ENCODE measurements at places on chromosomes 4 and X.

DNA sequence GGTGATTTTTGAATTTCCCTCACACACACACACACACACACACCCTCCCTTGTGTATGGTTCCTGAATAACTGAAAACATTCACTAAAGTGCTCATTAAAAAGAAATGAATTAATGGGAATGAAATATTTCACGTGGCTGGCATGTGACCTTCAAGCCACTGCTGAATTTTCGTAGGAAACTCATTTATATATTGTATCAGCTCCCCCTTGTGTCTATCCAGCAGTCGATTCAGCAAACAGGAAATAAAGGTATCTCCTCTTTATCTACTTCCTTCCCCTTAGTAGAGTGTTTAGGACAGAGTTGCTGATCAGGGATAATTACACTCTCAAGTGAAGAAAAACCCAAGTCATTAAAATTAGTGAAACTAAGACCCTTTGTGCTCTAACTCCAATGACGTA lies 912.6 kb upstream of the LCORL start:
- peak; percentile 3 for DNase-seq

DNA sequence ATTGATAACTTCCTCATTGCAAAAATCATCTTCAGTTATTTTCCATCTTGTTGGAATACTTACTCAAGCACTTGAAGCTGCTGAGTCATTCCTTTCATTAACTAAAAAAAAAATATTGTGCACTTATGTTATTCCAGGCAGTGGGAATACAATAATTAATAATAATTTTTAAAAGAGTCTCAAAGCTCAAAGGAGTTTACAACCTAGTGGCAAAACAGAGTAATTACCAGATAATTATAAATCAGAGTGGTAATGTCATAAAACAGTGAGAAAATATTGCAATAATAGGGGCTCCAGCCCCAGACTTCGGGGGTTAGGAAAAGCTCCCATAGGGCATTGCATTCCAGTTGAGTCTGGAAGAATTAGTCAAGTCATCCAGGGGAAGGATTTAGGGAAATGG lies 79.6 kb downstream of the DDX53 start:
- DNase-seq = no peak

DNA sequence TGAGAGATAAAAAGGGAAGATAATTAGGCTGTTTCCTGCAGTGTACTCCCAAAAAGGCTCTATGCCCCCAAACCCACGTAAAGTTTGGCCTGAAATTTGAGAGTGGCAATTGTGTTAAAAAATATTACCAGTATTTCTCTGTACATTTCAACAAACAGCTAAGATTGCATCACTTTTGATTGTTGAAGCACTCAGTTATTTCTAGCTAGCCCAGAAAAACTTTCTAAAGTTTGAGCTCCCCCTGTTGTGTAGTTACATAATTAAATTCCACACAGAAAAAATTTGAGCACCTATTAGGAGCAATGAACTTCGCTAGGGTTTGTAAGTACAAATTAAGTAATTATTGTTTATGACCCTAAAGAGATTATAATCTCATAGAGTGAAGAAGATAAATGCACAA lies 109.4 kb downstream of the DLG3 start:
- no peak for DNase-seq

- DNase-seq = no peak
Observed at GRCh38 chr4:179110356-179110755, 1668.1 kb upstream of the AGA start.

DNA sequence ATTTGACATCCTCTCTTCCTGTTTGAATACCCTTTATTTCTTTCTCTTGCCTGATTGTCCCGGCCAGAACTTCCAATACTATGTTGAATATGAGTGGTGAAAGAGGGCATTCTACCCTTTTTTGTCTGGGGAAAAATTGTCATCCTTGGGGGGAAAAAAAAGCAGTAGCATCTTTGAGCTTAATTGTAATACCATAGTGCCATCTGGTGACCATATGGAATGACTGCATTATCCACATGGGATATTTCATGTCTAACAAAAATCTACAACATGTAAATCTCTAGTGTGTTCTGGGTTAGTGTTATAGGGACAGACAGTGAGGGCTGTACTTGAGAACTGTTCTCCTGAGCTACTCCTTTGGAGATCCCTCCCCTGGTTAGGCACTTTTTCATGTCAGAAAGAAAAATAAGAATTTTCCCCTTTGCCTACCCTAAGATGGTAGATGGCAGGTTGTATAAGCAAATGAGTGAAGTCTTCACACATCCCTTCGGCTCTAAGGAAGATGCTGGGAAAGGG lies 26.0 kb downstream of the CAPN6 start:
- DNase-seq = peak; percentile 50

DNA sequence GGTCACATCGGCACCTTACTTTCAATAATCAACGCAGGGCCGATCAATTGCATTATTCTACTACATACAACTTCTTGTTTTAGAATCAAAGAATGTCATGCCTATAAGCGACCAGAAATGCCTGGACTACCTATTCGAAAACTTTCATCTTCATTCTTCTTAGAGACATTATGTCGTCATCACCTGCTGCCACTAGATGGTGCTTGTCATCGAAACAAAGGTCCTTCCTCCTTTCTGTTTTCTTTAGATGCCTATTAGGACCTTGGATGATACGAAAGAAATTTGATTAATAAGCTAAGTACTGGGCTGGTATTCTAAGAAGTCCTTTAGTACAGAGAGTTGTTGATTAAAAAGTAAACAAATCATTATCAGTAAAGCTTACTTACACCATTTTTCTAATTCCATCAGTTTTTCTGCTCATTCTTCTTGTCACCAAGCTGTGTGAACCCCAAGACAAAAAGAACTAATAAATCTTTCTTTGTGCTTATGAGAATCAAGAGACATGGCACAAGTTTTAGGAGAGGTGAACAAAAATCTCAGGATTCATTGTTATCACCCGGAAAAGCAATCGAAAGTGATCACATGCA lies 154.5 kb upstream of the SLC4A4 start:
- DNase-seq = peak; percentile 29

- no peak for DNase-seq
Observed at GRCh38 chr4:174775366-174775765, 53.7 kb downstream of the GLRA3 start.

DNA sequence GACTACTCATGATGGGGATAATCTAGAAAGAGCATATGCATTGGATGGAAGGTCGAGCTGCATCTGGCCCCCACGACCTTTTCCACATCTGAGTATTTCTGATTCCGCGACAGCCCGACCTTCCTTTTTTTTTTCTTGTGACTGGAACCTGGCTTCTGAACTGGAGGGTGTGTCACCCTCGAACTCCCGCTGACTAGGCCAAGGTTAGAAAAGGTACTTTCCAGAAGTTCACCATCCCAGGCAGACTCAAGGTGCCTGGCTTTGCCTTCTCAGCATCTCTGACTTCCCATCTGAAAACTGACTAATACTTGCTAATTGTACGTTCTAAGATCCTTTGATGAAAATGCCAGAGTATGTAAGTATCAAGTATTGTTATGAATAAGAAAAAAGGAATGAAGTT lies 49.3 kb upstream of the CD40LG start:
- DNase-seq = no peak

GRCh38 chr4:182074139-182074538 lies 169.1 kb upstream of the TENM3 start:
- no peak for DNase-seq

DNA sequence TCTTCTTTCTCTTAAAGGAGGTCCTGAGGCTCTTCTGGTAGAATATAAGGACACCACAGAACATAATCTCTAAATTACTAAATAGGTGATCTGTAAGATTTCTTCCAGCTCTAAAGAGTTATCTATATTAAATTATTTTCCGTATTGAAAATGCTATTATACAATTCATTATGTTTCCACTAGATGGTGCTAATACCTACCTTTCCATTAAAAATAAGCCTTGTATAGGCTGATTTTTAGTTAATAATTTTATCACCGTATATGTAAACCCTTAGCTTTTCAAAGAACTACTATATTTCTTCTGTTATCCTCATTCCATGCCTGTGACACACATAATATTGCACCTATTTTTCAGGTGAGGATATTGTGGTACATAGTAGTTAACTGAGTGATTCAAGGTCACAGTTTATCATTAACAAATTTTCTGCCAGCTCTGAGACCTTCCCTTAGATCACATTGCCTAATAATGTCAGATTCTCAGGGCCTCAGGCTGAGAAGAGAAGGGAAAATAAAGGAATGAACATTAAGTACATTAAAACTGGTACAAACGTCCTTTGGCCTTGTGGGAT lies 138.8 kb downstream of the TEX11 start:
- no peak for DNase-seq

DNA sequence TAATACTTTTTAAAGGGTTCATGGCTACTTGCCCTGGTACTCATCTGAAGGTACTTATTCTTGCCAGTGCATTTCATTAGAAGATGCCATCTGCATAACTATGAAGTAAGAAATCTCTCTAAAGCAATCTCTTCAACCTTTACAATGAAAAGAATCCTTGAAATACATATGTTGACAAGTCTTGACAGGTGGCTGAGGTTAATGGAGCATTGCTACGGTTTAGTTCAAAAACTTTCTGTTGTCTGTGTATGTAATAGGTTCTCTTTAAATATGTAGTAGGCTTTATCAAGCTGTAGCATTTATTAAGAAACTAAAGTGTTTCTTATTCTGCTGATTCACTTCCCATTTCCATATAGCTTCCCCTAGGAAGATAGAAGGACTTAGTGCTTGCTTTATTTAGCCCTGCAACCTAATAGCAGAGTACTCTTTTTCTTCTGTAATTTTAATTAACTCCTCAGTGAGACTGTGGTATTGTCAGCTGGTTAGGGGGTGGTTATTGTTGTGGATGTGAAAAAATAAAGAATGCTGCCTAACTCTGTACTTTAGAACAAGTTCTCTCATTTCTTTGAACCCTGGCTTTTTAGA lies 39.3 kb downstream of the SLAIN2 start:
- no peak for DNase-seq

GRCh38 chr4:1239141-1239949 lies 9.6 kb downstream of the CTBP1 start:
- DNase-seq = no peak

- no peak for DNase-seq
Observed at GRCh38 chrX:119997570-119997969, 54.0 kb upstream of the NKAP start.

GRCh38 chr4:73673286-73673685 lies 53.0 kb upstream of the RASSF6 start:
- no peak for DNase-seq

DNA sequence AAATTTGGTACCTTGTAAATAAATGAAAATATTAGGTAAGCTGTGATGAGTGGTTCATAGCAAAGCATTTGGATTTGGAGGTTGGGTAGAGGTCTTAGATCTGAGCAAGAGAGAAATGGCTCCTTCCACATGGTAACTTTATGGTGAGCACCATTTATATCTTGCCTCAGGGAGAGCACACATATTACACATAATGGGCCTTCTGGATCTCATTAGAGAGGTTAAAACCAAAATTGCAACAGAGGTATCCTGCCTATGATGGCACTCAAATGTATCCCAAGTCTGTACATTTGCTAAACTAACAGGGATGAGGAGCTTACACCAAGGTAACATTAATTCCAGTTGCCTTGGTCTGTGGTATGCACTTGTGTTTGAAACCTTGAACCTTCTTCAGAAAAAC lies 87.1 kb upstream of the PUDP start:
- no peak for DNase-seq

- DNase-seq = no peak
Observed at GRCh38 chr4:55435141-55435841, 39.5 kb downstream of the TMEM165 start.

DNA sequence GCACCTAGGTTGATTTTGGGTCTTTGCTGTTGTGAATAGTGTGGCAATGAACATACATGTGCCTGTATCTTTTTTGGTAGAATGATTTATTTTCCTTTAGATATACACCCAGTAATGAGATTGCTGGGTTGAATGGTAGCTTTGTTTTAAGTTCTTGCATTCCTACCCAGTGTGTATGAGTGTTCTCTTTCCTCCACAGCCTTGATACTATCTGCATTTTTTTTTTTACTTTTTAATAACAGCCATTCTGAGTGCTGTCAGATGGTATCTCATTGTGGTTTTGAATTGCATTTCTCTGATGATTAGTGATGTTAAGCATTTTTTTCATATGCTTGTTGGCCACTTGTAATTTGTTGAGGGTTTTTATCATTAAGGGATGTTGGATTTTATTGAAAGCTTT lies 351.8 kb upstream of the GNPDA2 start:
- DNase-seq = no peak

DNA sequence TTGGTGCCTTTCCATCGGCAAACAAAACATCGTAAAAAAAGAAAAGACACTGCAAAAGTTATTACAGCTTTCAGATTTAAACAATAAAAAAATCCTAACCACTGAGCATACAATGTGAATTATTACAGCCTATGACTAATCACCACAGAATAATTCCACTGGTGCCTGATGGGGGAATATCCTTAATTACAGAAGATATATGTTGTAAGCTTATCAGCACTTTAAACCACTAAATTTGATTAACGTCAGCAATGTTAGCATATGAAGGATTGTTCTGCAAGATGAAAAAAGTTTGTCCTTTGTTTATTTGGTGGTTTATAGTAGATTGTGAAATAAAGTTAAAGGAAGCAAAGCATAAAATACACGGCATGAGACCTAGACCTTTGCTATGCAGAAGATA lies 210.2 kb upstream of the ADAMTS3 start:
- DNase-seq = no peak

DNA sequence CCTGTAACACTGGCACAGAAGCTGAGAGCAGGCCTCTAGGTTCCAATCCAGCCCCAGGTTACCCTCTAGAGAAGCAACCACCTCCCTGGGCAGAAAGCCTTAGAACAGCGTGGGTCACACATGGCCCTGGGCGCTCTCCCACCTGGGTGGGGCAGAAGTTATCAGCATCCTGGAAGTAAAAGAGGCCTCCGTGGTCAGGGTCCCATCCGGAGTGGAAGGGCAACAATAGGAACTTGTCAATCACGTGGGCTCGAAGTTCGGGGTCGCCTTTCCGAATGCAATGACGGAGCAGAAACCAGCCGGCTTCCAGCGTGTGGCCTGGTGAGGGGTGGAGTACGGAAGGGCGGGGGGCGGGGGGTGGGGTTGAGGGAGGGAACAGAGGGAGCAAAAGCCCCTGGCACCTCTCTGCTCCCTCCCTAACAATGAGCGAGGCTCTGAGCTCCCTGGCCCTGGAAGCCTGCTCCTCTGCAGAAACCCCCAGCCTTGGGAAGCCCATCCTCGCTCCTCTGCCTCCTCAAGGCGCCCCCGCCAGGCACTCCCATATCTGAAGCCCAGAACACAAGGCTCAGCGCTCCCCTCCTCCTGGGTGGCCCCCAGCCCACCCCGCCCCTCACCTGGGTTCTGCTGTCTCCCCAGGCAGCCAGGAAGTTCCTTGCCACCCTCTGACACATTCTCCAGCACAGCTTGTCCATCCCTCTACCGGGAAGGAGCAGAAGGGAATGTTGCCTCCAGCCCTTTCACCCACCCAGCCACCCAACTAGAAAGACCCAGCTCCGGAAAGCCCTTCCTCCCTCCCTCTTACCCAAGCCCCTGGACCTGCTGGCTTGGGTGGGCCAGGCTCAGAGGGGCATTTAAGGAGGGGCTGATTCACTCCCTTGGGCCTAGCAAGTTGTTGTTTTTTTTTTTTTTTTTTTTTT lies 2.8 kb downstream of the RENBP start:
- DNase-seq = no peak

DNA sequence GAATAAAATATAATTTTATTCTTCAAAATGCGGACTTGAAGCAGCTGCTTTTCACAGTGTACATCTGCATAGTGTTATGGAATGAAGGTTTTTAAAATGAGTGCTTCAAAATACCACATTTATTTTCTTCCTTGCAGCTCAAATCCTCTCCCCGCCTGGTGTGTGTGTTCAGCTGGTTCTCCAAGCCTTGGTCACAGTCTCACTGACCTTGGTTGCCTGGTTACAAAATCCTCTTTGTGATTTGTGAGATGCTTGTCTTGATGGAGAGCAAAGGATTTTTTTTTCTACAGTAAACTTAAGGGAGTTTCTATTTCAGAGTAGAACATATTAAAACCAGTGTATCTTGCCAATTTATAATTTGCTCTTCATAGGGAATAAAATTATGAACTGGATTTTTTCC lies 139.2 kb downstream of the PCDH18 start:
- DNase-seq = peak; percentile 74

Measured in NCI-H1092 (cell line).